ENCODE measurements at places on chromosomes 16 and 17.

DNA sequence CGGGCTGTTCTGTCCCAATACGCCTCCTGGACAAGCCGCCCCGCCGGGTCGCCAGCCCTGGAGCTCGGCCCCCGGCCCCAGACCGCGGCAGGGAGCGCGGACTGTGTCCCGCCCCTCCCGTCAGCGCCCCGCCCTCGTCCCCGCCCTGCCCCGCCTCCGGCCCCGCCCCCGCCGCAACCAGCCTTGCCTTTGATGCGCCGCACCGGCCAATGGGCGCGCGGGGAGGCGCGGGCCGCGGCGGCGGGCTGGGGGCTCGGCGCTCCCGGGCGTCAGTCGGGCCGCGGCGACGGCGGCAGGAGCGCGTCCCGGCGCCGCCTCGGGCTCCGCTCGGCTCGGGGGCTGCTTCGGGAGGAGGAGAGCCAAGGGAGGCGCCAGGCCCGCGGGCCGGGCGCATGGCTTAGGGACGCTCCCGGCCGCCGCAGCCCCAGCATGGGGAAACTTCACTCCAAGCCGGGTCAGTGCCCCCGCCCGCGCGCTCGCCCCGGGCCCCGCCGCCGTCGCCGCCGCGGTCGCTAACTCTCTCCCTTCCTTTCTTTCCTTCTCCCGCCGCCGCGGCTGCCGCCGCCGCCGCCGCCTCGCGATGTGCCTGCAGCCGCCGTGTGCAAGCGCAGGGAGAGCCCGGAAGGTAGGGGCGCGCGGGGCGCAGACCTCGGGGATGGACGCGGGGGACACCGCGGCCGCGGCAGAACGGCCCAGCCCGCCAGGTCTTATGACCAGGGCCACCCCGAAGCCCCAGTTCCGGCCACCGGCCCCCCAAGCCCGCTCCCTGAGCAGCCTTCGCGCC, at the start of gene NKD1:
TSS of gene NKD1 (plus strand) at position 272 of the 784 bp plus-strand sequence. CDS start at position 430, 158 bp downstream.
- DNase-seq, result peak; percentile 65

DNA sequence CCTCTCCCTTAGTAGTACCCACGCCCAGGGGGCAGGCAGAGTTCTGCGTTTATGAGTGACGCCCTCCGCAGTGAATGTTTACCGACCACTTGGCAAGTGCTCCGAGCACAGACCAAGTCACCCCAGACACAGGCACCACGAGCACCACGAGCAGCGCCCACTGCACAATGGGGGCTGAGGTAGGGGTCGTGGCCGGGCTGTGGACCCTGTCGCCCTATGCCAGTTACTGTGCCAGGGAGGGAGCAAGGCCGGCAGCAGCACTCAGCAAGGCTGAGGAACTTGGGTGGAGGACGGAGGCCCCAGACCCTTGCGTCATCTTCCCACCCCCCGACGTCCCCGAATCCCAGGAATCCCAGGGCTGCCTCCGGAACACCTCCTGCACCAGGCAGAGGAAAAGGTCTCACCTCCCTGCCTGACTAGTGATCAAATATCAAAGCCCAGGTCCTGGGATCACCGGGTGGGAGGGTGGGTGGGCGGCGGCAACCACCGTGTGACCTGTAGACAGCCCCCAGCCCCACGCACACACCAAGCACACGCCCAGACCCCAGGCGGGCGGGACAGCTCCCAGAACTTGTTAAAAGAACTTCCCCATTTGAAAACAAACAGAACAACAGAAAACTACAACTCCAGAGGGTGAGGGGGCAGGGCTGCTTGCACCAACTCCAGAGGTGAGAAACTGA, 5.4 kb downstream of the VASN start:
- peak; percentile 47 for DNase-seq

- peak; percentile 85 for DNase-seq
Observed at GRCh38 chr16:84922351-84923120, 88.8 kb downstream of the ZDHHC7 start.

GRCh38 chr16:75746359-75746758, 20.1 kb upstream of the CPHXL start:
- DNase-seq, result no peak

GRCh38 chr17:75819116-75819515, 25.1 kb downstream of the UNC13D start:
- DNase-seq, result no peak

GRCh38 chr17:14827396-14827919, 437.7 kb downstream of the PMP22 start:
- DNase-seq, result no peak

DNA sequence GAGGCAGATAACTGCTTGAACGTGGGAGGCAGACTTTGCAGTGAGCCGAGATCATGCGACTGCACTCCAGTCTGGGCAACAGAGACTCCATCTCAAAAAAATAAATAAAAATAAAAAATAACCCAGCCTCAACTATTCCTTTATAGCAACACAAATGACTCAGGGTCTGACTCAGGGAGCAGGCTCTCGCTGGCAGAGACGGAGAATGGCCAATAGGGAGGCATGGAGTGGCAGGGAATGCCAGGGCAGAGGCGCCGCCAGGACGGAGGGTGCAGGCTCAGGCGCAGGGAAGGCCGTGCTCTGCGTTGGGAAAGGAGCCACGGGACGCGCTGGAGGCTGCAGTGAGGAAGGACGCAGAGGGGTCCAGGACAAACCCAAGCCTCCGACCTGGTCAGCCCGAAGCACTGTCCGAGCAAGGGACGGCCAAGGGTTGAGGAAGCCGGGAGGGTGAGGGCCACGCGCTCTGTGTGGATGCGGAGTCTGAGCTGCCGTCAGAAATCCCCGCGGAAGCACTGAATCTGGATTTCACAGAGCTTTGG, 40.3 kb downstream of the PKD1 start:
- DNase-seq, result no peak

DNA sequence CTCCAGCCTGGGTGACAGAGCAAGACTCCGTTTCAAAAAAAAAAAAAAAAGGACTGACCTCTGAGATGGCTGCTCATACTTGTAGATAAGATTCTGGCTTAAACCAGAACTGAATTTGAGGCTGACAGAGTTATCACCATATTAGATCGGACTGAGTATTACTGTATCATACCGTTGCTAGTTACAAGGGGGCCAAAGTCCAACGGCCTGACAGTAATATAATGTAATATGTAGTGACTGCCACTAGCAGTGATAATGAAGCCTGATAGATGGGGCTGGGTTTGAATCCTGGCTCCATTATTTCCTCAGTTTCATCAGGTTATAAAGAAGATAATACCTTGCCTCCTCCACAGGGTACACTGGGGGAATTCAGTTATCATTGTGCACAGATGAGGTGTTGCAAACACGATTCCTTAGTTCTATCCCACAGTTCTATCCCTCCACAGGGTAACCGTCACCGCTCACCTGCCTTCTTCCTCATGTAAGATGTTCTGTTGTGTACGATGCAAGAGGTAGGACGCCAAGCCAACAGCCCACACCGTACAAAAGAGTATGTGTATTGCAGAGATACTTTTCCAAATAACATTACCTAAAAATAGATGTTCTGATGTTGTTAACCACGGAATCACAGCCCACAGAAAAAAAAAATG, 5.2 kb downstream of the TMEM220 start:
- DNase-seq, result no peak

GRCh38 chr17:78573955-78574354, 3.2 kb downstream of the DNAH17 start:
- no peak for DNase-seq

- DNase-seq, result no peak
Observed at GRCh38 chr16:31710880-31711279, 162.7 kb upstream of the ZNF267 start.

- DNase-seq, result peak; percentile 84
Observed at GRCh38 chr16:3065069-3065741, at the start of gene IL32. IL32 (plus strand) TSS chr16:3065640; CDS start chr16:3065812, 172 bp downstream.

GRCh38 chr17:73644145-73645049, at the start of gene SDK2:
SDK2 (minus strand) TSS chr17:73644445; CDS start chr17:73644088, 357 bp downstream.
- DNase-seq, result no peak

- peak; percentile 65 for DNase-seq
Observed at GRCh38 chr17:39929646-39930407, 2.3 kb downstream of the LRRC3C start.

- no peak for DNase-seq
Observed at GRCh38 chr17:21458054-21458453, 81.9 kb downstream of the KCNJ12 start.

GRCh38 chr17:59139939-59140338, 15.0 kb downstream of the SKA2 start:
- DNase-seq, result no peak

DNA sequence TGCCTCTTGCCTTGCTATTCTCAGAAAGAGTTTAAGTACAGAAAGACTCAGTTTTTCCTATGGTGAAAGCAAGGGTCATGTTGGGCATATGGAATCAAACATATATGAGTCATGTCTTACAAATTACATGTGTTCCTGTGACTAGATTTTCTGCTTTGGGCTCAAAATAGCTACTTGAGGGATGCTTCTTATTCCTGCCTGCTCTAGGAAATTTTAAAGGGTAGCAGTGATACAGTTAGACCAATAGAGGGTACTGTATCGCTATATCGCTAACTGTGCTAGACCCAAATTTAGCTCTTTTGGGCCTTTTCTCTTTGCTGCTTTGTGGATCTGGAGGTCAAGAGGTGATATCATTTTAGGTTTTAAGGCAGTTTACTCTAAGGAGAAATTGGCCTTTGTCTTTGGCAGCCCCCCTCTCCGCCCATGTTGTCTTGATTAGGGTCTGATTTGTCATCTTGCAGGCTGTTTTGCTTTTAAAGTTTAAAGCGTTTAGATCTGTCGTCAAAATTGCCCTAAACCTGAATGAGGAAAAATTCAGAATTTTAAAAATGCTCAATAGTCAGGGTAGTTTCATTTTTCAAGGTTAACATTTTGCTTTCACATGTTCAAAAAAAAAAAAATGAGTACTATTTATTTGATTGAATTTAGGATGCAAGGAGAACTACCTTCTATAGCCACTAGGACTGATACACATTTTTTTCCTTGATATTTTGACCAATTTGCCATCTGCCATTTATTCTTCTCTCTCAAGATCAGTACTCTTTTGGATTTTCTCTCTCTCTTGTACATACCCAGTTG, 8.8 kb downstream of the NFATC3 start:
- no peak for DNase-seq

DNA sequence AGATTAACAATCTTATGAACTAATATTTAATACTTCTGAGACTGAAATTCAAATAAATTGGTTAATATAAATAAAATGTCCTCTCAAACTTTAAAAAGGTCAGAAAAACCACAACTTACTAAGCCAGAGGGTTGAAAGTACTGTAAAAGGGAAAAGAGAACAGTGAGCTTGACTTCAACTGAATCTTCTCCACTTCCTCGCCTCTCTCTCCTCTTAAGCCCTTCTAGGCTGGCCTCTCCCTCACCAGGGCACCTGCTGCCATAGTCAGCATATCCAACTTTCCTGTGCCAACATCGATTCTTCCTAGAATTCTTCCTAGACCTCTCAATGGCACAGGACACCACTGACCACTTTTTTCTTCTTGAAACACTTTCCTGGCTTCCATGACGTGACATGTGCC, 19.4 kb downstream of the GNA13 start:
- no peak for DNase-seq

GRCh38 chr16:24534620-24535019, 4.7 kb upstream of the RBBP6 start:
- DNase-seq, result no peak

GRCh38 chr17:55527540-55528118, 16.4 kb upstream of the SMIM36 start:
- peak; percentile 21 for DNase-seq

DNA sequence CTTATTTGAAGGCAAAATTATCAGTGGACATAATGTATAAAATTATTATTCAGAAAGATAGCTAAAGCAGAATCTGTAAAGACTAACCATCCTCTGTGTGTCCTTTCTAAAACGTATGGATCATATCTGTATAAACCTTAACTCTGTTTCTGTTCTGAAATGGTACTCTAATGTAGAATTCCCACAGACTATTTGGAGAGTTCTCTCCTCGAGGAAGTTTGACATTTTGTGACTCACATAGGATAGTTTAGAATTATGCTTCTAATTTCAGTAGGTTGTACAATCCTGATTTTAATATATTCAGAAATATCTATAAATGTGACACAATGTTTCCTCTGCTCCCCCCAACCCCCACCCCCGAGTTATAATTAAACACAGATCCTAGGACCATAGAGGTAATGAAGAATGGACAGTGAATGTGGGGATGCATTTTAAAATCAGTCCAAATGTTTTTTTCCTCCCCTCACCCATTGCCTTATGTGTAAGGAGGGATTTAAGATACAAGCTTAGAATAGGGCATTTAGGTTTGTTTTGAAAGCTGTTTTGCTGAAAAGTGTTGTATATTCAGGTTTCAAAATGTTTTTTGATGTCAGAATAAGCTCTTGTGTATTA, 66.8 kb downstream of the BCAS3 start:
- no peak for DNase-seq

GRCh38 chr17:29194669-29195068, 14.5 kb upstream of the MYO18A start:
- no peak for DNase-seq

- no peak for DNase-seq
Observed at GRCh38 chr16:89742948-89743347, 21.6 kb downstream of the ZNF276 start.

- DNase-seq, result no peak
Observed at GRCh38 chr16:12059216-12059769, 82.8 kb downstream of the SNX29 start.

DNA sequence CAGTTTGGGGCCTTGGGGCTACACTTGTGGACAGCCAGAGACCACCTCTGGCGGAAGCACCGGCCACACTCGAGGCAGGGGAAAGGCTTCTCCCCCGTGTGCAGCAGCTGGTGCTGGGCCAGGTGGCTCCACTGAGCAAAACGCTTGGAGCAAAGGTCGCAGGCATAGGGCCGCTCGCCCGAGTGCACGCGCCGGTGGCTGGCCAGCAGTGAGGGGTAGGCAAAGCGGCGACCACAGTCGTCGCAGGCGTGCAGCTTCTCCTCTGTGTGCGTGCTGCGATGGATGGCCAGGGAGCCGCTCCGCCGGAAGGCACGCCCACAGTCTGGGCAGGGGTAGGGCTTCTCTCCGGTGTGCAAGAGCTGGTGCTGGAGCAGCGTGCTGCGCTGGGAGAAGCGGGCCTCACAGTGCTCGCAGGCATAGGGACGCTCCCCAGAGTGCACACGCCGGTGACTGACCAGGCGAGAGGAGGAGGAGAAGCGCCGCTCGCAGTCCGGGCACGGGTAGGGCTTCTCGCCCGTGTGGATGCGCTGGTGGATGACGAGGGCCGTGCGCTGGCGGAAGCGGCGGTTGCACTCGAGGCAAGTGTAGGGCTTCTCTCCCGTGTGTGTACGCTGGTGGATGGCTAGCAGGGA, 5.8 kb downstream of the ZNF689 start:
- no peak for DNase-seq

DNA sequence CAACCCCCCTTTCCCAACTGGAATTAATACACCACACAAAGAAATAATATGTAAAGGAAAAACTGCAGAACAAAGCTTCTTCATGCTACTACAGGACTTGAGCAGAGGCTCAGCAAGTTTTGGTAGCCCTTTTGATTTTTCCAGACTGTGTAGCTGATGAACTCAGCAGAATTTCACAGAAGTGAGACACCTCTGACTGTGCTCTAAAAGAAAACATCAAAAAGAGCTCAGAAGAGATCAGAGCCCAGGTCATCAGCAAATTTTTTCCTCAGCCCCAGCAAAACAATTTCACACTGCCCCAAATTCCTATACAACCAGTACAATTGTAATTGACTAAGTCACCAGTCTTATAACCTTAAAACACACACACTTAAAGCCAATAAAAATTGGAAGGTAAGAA, 38.0 kb downstream of the TTC19 start:
- DNase-seq, result no peak

Measured in hepatic stellate cell (primary cell).